ENCODE measurements at places on chromosomes 12 and 14.

DNA sequence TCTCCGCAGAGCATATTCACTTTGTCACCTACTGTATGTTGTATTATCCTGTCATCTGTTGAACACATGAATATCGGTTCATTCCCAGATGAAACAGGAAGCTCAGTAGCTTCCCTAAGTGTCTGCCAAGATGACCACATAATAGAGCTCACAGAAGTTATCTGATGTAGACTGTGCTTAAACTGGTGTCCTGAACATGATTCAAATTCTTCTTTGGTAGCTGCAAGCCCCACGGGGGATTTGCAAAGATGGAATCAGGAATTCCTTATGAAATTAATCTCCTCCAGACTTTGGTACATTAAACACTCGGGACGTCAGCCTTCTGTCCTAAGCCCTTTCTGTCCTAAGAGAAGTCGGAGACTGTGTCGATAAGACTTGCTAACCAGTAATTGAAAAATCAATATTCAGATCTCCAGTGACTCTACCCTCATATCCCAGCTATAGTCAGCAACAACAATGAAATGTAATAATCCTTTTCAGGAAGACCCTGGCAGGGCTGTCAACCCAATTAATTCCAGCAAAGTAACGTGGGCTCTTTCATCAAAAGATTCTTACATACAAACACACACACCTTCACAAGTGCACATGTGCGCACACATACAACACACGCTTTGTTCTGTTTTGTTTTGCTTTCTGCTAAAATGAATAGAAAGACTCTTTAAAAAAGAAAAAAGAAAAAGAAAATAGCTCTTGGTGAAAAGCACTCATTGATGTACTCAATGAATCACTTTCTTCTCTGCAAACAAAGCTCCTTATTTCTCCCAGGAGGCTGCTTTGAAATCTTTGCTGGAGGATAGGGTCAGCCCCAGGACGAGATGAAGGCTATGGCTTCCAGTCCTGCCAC lies 127.2 kb downstream of the RIMBP2 start:
- DNase-seq = no peak

DNA sequence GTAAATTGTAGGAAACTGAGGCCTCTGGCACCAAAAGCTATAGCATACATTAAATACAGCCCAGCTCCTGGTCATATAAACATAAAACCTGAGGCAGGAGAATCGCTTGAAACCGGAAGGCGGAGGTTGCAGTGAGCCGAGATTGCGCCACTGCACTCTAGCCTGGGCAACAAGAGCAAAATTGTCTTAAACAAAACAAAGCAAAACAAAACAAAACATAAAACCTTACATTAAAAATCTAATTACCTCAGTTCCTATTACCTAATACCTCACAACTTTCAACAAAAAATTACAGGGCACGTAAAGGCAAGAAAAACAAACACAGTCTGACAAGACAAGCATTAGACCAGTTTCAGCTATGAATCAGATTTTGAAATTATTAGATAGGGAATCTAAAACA lies 36.7 kb downstream of the TMEM116 start:
- DNase-seq = no peak

- DNase-seq = no peak
These were observed 170.2 kb downstream of the BCAT1 start for GRCh38 chr12:24778486-24779304.

DNA sequence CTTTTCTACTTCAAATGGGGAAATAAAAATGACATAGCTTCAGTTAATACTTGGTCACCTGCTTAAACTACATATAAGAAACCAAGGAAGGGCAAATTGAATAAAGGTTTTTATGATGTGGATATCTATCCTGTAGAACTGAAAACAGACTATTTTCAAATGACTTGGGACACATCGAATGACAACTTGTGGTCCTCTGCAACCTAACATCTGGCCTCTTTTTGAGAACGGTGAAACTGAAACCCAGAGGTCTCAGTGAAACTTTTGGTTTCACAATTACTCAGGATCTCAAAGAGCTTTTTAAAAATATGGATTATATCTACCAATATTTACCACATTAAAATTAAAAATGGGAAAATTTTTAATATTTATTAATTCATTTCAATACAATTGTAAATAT lies 65.2 kb downstream of the PPP2R5E start:
- no peak for DNase-seq

DNA sequence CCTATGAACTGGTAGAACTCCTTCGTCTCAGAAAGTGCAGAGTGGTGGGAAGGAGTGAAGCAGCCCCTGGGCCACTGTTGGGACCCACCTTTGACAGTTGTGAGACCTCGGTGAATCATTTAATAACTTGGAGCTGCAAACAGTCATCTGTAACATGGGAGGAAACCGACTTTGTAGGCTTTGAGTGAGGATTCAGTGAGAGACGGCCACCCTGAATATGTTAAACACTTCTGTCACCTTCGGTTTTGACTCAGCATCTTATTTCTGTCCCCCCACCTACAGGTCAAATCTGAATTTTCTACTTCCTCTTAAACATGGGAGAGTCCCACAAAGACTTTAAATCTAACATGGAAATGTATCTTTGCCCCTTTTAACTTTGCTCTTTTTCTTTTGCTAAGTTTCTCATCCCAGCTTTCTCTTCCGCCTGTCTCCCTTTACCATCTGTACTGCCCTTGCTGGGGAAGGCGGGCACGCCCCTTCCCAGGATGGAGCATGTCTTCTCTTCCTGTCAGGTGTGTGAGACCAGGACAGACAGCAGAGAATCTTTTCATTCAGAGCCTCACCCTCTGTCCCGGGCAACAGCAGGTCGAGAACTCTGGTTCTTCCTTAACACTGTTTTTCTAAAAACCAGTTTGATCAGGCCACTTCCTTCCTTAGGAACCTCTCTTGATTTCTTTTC lies 37.1 kb downstream of the ZC3H14 start:
- no peak for DNase-seq

GRCh38 chr14:68774771-68775613 lies 17.9 kb downstream of the ZFP36L1 start:
- no peak for DNase-seq

DNA sequence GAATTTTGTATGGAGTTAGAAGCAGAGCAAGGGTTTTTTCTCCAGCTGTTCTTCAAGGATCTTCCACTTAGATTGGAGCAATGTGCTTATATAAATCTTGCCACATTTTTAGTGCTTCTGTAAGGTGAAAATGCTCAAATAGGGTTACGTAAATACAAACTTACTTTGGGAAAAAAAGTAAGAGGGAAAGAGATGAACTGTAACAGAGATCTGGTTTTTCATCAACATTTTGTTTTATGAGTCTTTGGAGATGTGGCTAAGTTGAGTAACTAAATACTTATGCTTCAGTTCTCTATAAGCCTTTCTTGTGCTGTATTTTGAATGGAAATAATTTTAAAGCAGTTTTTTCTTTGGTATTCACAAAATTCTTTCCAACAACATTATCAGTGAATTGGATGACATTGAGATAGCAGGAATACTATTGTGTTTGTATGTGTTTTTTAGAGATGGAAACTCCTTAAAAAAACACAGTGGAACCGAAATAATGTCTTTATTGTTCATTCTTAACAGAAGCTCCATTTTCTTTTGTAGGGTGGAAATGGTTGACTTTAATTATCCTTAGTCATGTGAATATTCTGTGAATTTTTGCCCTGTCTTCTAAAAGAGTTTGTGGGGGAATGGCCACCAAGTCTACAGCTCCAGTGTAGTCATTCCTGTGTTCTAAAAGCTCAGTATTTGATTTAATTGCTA lies 45.7 kb downstream of the NPAS3 start:
- no peak for DNase-seq

- no peak for DNase-seq
These were observed 29.9 kb downstream of the HSPB8 start for GRCh38 chr12:119208626-119209061.

DNA sequence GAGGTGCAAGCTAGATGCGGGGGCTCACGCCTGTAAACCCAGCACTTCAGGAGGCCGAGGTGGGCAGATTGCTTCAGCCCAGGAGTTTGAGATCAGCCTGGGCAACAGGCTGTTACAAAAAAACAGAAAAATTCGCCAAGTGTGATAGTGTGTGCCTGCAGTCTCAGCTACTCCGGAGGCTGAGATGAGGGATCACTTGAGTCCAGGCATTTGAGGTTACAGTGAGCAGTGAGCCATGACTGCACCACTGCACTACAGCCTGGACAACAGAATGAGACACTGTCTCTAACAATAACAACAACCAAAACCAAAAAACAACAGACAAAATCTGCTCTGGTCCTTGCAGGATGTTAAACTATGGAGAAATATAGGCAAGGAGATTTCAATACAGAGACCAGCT lies 13.9 kb downstream of the BTBD7 start:
- DNase-seq = no peak

GRCh38 chr12:59820594-59821011 lies 224.8 kb downstream of the SLC16A7 start:
- DNase-seq = no peak

DNA sequence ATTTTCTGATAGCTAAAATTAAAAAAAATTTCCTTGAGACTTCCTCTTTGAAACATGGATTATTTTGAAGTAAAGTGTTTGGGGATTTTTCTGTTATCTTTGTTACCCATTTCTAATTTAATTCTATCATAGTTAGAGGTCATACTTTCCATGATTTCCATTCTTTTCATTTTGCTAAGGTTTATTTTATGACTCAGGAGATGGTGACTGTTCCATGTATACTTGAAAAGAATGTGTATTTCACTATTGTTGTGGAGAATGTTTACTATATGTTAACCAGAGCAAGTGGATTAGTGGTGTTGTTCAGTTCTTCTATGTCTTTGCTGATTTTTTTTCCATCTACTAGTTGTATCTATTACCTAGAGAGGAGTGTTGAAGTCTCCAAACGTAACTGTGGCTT lies 250.5 kb upstream of the PELI2 start:
- no peak for DNase-seq

DNA sequence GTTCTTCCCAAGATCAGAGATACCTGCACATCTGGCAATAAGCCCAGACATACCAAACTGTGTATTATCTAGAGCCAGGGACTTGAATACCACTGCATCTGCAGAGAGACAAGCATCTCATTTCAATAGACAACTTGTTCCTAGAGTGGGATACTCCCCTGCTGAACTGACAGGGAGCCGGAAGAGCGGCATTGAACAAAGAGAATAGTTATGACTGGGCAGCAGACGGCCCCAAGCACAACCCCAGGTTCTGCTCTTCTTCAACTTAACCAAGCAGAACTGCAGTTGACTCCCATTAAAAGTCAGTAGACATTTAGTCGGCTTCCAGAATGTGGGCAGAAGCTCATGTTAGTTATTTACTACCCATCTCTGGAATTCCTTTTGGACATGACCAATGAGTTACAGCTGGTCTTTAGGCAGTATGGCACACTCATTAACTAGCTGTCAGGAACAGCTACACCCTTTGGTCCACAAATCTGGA lies 112.9 kb downstream of the HMGA2 start:
- no peak for DNase-seq

DNA sequence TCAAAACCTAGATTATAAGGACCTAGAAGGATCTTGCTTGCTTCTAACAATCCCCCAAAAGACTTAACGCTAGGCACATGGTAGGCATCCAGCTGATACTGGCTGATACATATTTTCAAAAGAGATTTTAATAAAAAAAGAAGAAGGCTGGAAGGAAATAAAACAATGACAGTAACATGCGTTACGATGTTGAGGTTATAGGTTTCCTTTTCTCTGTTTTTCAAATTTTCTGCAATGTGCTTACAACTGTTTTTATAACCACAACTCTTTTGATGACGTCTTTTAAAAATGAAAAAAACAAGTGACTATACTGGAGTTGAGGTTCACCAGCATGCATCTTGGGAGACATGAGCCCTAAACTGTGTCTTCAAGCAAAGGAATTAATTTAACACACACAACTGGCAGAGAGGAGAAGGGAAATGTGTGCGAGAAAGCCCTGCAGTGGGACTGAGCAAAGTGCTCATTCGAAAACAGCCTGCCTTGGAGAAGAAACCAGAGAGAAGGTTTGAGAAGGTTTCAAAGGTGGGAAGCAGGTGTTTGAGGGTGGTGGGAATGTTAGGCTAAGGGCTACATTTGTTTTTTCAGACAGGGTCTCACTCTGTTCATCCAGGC lies 80.4 kb downstream of the DUSP16 start:
- no peak for DNase-seq

- DNase-seq = no peak
These were observed 7.0 kb downstream of the CSRNP2 start for GRCh38 chr12:51076236-51076930.

DNA sequence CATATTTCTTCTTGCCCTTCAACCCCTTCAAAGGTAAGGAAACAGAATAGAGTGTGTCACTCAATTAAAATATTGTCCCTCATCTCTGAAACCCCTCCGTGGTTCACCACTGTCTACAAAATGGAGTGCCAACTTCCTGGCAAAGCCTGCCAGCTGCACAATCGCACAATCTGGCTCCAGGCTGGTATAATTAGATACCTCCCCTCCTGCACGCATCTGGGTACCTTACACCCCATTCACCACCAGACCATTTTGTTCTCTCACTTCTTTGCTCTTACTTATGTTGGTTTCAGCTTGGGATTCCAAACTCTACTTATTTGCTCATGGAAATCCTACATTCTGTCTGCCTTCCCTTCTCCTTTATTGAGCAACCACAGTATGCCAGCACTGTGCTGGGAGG lies 314.9 kb downstream of the NUAK1 start:
- DNase-seq = no peak

DNA sequence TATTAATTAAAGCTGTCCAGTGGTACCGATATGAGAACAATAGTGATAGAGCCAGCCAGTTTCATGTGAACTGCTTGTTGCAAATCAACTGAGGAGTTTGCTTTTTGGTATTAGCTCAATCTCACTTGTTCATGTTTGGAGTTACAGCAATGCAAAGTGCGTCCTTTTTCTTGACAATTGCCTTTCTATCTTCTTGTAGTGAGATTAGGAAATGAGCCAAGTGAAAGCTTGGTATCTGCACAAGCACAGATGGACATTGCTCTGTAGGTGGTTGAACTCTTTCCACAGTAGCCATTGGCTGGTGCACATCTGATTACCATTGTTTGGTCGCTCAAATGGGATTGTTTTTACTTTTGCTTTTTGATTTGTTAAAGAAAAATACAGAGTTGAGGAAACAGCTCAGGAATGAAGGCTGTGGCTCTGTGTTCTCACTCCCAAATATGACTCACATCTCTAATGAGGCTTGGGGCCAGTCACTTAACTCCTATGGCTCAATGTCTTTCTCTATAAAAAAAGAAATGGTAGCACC lies 241.4 kb downstream of the BMP4 start:
- no peak for DNase-seq

DNA sequence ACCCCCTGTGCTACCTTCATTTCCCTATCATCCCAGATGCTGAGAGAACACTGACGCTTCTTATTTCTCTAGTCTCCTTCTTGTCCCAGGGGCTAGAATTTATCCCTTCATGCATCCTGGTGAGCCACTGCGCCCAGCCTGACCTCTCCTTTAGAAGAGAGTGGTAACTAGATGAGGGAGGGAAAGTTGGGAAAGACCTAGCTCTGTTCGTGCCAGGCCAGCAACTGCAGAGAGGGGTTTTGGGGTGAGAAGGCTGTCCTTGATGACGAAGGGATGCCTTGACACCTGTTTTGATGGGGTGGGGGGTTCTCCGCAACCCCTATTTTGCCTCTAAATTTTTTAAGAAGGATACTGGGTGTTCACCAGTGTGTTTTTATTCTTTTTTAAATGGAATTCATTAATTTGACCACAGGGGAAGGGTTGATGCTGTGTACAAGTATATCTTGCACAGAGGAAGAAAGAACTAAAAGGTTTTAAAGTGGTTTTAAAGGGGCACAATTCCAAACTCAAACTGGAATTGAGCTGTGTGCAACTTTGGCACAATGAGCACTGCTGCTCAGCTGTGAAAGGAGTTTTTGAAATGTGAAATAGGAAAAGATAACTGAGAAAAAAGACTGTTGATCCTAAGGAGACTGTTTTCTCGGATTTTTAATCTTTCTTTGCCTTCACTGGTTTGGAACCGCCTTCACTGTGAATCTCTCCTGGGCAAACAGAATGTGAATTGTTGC lies 7.0 kb upstream of the MMP19 start:
- no peak for DNase-seq

- DNase-seq = no peak
These were observed 230.7 kb upstream of the SLC16A7 start for GRCh38 chr12:59365133-59365532.

Measured in activated CD8-positive, alpha-beta memory T cell treated with anti-CD3 and anti-CD28 coated beads for 4 hours (primary cell).